Fibroblast of villous mesenchyme (primary cell): ENCODE measurements at places on chromosomes 6 and 20. TPM values are rescaled to one million over a fixed set of nuclear protein-coding genes. Genes with fewer than 3 reads are reported as not detected.
A peak's percentile ranks its signal among the peaks of the same experiment; 100 is the strongest.

SLC17A2 gene
- not detected in 2 replicates for total RNA-seq

KCNK5 gene
- not detected in 2 replicates for total RNA-seq

DSP gene
- 28.1 and 33.2 TPM in 2 replicates for total RNA-seq

SERPINB1 gene
- 25.9 and 32.2 TPM in 2 replicates for total RNA-seq

DEFB132 gene
- total RNA-seq = not detected in 2 replicates

DNA sequence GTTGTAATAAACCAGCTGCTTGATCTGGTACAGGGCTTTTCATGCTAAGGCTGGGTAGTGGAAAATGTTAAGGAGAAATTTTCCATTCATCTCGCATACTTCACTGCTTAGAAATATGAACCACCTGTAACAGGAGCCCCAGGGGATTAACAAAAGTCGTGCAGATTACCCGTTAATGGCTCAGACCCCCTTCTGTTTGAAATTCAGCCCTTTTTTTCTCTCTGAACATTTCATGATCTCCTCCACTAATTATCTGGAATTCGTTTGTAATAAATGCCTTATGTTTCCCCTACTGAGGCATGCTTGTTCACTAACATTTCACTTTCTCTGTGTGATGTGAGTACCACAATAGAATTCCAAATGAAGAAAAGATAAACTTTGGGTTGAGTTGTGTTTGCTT, 336.4 kb upstream of the HSF2 start:
- DNase-seq = no peak

DNA sequence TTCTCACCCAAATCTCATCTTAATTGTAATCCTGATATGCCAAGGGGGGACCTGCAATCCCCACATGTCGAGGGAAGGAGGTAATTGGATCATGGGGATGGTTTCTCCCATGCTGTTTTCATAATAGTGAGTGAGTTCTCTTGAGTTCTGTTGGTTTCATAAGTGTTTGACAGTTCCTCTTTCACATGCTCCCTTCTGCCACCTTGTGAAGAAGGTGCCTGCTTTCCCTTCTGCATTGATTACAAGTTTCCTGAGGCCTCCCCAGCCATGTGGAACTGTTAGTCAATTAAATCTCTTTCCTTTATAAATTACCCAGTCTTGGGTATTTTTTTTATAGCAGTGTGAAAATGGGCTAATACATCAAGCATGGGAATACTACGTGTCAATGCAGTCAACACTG, 925.0 kb upstream of the MAN1A1 start:
- no peak for DNase-seq

GRCh38 chr6:28777147-28777461, 146.7 kb downstream of the TRIM27 start:
- no peak for DNase-seq

- DNase-seq = no peak
Measured at GRCh38 chr6:131129689-131130553, 5.3 kb upstream of the AKAP7 start.

- no peak for DNase-seq
Measured at GRCh38 chr6:39494998-39495397, 172.5 kb upstream of the KCNK16 start.

DNA sequence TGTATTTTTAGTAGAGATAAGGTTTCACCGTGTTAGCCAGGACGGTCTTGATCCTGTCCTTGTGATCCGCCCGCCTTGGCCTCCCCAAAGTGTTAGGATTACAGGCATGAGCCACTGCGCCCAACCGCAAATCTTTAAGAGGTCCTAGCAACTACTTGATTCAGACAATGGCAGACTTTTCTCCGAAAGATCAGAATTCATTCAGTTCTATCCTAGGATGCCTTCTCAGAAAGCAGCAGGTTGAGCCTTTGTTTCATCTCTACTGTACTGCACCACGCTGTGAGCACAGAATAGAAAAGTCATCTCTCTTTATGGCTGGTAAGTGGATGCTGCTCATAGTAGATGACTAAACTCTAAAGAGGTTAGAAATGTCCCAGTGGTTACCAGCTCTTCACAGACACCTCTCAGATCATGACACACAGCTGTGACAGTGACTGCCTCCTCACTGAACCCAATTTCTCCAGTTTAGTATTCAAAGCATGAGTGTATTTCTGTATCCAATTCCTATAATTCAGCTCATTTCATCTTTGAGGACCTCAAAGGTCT, 6.0 kb upstream of the HSF2 start:
- DNase-seq = no peak

DNA sequence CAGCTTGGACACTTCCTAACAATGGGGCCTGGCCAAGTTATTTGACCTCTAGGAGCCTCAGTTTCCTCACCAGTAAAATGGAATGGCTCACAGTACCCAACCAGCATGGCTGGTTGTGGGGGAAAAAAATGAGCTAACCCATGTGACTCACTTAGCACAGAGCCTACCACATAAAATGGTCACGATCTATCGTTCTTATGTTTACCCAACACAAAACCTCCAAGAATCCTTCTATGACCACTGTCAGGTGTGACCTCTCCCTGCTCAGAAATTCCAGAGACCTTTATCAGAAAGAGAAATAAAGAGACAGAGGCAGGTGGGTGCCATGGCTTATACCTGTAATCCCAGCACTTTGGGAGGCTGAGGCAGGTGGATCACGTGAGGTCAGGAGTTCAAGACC, 39.4 kb downstream of the BPIFB1 start:
- DNase-seq = no peak

DNA sequence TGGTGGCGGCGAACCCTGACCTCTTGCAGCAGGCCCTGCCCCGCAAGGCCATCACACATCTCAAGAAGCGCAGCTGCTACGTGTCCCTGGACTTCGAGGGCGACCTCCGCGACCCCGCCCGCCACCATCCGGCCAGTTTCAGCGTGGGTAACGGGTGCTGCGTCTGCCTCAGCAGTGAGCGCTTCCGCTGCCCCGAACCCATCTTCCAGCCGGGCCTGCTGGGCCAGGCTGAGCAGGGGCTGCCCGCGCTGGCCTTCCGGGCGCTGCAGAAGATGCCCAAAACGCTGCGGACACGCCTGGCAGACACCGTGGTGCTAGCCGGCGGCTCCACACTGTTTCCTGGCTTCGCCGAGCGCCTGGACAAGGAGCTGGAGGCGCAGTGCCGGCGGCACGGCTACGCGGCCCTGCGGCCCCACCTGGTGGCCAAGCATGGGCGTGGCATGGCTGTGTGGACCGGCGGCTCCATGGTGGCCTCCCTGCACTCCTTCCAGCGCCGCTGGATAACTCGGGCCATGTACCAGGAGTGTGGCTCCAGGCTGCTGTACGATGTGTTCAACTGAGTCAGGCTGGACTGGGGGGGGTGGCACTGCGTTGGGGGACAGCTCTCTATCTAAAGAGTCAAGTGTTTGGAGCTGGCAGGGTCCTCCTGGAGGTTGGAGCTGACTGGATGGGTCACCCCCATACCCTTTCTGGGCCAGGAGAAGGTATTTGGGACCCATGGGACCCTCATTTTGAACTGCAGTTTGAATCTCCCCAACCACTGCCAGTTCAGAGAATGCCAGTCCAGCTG, 1.1 kb downstream of the ACTL10 start:
- peak; percentile 69 for DNase-seq

DNA sequence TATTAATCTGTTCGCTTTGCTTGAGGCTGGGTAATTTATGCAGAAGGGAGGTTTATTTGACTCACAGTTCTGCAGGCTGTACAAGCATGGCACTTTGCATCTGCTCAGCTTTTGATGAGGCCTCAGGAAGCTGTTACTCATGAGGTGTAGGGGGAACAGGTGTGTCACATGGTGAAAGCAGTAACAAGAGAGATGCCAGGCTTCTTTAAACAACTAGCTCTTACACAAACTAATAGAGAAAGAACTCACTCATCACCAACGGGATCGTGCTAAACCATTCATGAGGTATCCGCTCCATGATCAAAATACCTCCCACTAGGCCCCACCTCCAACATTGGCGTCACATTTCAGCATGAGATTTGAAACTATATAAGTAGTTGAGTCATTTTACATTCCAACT, 34.4 kb upstream of the GCLC start:
- DNase-seq = no peak

GRCh38 chr6:123770247-123770949, 33.3 kb upstream of the NKAIN2 start:
- no peak for DNase-seq

DNA sequence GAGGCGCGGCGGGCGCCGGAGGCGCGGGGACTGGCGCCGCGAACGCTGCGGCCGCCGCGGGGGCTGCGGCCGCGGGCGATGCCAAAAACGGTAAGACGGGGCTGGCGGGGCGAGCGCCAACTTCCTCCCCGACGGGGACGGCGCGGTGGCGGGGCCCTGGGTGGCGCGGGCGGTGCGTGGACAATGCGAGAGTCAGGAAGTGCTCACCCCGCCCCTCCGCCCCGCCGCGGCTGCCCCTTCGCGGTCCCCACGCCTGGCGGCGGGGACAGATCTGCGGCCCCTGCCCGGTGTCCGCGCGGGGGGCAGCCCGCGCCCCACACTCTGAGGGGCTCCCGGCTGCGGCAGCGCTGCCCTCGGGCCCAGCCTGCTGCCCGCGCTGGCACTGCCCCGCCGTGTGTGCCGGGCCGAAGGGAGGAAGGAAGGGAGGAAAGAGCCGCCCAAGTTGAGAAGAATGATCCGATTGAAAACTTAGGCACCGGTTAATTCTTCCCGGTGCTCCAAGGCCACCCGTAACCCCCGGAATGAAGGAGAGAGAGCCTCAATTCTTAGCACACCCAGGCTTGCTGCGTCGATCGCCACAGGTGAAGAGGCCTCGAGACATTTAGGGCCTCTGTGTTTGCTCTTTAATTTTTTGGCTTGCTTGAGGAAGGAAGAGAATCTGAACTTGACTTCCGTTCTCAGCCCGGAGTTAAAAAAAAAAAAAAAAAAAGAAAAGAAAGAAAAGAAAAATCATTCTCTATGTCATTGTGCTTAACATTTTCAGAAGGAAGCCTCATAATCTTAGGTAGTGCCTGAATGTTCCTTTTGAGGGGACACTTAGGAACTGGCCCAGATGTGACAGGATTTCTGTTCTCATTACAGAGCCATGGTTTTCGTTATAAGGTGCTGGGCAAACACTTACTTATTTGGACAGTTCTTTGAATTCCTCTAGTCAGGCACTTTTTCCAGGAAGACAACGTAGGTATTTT, 982 bp downstream of the HECA start:
- DNase-seq = peak; percentile 38

DNA sequence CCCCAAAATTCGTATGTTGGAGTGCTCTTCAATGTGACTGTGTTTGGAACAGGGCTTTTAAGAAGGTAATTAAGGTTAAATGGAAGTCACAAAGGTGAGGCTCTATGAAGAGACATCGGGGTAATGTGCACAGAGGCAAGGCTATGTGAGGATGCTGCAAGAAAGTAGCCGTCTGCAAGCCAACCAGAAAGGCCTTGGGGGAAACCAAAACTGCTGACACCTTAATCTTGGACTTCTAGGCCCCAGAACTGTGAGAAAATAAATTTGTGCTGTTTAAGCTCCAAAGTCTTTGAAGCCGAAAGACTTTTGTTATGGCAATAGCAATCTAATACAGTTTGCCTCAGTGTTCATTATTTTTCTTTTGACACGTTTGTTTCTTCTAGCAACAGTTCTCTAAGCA, 2.4 kb upstream of the IRAK1BP1 start:
- DNase-seq = no peak

DNA sequence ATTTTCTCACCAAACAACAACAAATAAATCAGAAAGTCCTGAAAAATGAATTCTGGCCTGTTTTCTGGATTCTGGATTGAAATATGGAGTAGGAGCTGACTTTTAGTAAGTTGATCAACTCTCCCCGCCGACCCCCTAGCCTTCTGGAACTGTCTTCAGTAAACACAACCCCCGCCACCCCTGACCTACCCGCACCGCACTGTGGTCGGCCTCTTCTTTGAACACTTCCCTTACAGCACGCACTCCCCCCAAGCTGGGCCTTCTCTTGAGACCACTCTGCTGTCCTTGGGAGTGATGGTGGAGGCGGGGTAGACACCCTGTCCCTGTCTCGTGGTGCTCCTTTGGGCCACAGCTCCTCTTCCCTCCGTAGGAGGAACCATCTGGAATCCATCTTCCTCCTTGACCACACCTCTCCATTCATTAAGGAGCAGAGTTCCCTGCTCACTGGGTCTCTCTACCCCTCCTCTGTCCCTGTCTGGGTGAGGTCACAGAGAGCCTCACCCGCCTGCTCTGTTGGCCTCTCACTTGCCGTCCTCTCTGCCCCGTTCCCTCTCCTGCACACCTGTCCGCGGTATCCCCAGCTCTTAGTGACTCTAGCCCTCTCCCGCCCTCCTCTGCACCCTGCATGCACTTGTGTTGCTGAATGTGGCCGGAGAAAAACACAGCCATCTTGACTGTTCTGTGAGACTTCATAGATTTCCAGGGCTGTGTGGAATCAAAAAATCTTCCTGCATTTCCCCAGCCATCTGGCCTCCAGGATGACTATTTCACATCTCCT, 19.1 kb downstream of the SYNJ2 start:
- DNase-seq = no peak

DNA sequence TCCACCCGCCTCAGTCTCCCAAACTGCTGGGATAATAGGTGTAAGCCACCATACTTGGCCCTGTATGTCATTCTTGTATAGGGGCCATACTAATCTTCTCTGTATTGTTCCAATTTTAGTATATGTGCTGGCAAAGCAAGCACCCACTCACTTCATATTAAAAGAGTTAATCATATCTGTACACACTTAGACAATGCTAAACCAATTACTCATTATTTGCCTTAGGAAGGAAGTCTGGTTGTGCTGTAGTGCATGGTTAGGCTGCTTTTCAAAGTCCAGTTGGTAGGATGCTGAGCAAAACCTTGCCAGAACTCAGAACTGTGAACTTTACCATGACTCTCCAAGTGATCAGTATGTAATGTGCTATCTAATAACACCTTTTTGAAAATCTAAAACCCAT, 88.6 kb downstream of the LIN28B start:
- no peak for DNase-seq

GRCh38 chr6:106874481-106874880, 100.0 kb downstream of the CD24 start:
- DNase-seq = no peak
